HCT116 (cell line): ENCODE measurements at places on chromosomes 2 and 18. TPM values are rescaled to one million over a fixed set of nuclear protein-coding genes. Genes with fewer than 3 reads are reported as not detected.

DNA sequence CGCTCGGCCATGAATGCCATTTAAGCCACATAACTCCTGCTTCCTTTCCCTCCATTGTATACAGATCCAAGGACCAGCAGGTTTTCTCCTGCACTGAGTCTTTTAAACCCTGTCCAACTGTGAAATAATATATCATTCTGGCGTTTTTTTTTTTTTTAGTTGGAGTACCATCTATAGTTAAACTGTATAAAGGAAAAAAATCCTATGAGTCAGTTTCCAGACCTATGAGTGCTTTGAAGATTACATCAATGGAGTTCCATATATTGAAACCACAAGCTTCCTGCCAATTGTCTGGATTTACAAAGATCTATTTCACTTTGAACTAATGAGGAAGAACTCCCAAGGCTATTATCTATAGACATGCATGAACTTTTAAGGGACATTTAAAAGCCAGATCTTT lies 2.4 kb upstream of the MALT1 start:
- no peak overlapping the region for H3K4me3 ChIP-seq
- H3K4me1 ChIP-seq: peaks cover 65% of the 10 kb centered on the region
- H3K27ac ChIP-seq: peak overlapping the region; percentile 80

DNA sequence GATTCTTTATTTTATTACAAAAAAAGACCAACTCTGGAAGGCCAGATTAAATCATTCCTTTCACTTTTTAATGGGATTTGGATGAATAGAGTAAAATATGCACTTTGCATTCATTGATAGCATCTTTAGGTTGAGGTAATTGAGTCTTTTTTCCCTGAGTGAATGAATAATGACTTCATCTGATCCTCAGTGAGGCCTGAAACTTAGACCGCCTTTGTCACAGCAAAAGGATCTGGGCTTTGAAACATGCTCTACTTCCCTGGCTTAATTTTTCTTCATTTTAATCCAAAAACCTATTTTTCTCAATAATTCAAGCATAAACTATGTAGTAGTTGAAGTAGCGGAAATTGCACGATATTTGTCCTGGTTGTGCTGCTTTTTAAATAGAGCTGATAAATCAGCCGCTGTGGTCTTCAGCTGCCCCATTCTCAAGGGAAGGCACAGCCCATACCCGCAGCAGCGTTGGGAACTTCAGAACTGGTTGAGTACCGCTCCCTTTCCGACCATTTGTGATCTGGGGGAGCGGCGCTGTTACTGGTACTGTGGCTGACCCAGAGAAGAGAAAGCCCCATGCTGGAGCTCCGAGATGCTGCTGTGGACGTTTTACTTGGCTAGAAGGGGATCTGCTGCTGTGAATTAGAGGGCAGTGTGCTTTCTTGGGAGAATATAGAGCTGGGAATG lies 145.3 kb upstream of the NFATC1 start:
- H3K4me1 ChIP-seq: peaks cover 15% of the 10 kb centered on the region
- H3K27me3 ChIP-seq: no peaks in the 10 kb centered on the region
- H3K27ac ChIP-seq: no peak overlapping the region

- H3K27ac ChIP-seq: no peak overlapping the region
- H3K36me3 ChIP-seq: no peaks in the 10 kb centered on the region
- H3K27me3 ChIP-seq: no peaks in the 10 kb centered on the region
- DNase-seq: no peak
Observed at GRCh38 chr18:36333414-36333813, 35.9 kb downstream of the FHOD3 start.

Gene CCL20
- 0.30 TPM for total RNA-seq

- peaks cover 16% of the 10 kb centered on the region for H3K4me1 ChIP-seq
- no peaks in the 10 kb centered on the region for H3K27me3 ChIP-seq
- H3K4me3 ChIP-seq: no peak overlapping the region
- H3K36me3 ChIP-seq: no peaks in the 10 kb centered on the region
- DNase-seq: no peak
Observed at GRCh38 chr2:217826520-217826919, 176.3 kb downstream of the TNS1 start.
